NCI-H1092 treated with DMSO at 0.1 percent for 48 hours (cell line): ENCODE measurements at places on chromosomes 2 and 18.

DNA sequence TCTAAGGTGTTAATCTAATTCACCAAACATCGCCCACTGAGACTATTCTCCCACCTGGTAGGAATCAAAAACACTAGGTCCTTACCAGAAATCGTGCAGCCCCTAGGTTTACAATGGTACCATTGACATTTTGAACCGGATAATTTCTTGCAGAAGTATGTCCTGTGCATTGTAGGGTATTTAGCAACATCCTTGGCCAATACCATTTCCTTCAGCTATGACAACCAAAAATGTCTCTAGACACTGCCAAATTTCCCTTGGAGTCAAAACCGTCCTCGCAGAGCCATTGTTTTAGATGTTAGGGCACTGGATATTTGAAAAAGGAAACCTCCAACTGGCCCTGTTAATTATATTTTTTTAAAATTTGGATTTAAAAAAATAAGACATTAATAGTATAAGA, 3.8 kb downstream of the VPS54 start:
- no peak for DNase-seq

DNA sequence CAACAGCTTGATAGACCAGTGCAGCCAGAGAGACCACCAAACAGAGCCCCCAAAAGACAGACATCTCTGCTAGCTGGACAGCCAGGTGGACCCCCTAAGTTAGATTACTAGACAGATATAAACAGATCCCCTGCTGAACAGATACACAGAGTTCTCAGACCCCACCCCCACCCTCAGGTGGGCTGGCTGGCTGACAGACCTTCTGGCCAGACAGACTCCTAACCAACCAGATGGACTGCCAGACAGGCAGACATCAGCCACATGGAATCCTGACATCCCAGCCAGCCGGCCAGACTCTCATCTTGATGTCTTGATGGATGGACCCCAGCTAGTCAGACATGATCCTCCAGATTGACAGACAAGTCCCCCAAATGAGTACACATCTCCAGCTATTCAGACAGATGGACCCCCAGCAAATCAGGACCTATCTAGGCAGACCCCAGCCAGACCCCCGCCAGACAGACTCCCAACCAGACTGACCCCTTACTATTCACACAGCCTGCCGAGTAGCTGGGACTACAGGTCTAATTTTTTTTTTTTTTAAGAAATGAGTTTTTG, 18.0 kb downstream of the PTPN18 start:
- no peak for DNase-seq

DNA sequence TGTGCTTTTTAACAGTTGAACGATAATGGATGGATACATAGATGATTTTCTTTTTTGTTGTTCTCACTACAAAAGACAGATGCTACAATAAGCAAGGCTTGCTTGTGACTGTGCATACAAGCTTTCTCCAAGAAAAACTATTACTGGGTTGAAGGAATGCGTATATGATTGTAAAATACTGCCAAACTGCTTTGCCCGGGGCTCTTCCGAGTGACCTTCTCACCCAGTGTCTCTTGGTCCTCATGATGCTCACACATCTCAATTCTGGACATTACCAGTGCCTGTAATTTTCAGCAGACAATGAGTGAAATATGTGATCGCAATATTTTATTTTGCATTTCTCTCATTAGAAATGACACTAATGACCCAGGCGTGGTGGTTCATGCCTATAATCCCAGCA, 35.9 kb downstream of the INPP5D start:
- no peak for DNase-seq

GRCh38 chr2:85723707-85724360, 29.7 kb downstream of the GNLY start:
- DNase-seq: no peak

GRCh38 chr18:13371689-13372418, 153.3 kb downstream of the LDLRAD4 start:
- DNase-seq: no peak

GRCh38 chr2:3244486-3244885, 133.1 kb downstream of the EIPR1 start:
- DNase-seq: no peak

DNA sequence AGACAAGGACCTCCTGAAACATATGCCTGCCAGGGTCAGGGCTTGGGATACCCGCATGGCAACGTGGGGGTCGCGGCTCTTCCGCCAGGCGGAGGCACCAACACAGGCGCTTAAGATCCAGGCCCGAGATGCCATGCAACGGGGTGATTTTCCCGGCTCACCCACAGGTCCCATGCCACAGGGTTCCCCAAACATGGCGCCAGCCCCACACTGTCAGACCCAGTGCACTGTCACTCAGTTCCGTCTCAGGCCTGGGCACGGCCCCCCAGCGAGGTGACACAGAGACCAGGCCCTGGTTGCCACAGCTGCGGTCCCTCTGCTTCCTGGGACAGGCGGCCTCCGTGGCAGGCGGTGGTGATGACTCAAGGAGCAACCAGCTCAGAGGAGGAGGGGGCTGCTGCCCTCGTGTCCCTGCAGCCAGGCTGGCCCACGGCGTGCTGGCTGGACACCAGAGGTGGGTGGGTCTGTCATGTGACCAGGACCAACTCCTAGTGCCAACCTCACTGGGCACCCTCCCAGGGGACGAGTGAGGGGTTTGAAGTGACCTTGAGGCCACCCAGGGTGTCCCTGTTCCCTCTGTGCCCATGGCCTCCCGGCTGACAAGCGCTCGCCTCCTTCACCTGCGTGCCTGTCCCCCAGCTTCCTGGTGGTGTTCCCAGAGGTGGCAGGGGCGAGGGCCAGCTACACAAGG, 4.9 kb downstream of the PDCD1 start:
- DNase-seq: no peak

GRCh38 chr18:37672001-37672400, 106.4 kb upstream of the CELF4 start:
- DNase-seq: no peak

DNA sequence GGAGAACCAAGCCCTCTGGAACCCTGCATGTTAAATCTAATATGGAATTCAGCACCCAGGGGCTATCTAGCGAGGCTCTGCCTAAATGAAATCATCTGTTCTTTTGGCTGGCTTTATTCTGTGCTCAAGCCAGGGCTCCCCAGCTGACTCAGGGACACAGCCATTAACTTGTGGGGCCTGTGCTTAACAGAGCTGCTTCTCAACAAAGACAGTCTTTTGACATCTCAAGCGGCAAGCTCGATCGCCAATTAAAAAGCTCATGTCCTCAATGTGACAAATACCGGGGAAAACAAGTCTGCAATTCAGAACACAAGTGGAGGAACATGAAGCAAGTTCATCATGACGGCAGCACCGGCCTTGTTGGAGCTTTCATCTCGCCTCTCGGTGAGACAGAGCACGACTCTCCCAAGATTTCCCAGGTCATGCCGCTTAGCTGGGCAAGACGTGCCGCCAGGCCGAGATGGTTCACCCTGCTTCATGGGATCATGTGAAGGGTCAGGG, 64.9 kb downstream of the KLHL29 start:
- DNase-seq: no peak

DNA sequence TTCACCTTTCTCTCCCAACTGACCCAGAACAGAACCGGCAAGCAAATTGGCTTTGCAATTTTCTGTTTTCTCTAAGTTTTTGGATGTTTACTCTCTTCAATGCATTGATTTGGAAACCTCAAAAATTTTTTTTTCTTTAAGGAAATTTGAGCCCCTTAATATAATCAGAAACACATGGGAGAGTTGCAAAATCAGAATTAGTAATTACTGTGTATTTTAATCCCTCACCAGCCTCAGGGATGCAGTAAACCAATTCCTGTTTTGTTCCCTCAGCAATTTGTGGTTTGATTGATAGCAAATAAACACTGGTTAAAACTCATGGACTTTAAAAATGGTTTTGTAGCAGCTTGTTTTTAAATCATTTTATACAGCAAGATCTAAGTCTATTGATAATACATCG, 281.5 kb downstream of the NEDD4L start:
- DNase-seq: no peak

- DNase-seq: no peak
Observed at GRCh38 chr2:193793914-193794313, 1599.2 kb upstream of the TMEFF2 start.

DNA sequence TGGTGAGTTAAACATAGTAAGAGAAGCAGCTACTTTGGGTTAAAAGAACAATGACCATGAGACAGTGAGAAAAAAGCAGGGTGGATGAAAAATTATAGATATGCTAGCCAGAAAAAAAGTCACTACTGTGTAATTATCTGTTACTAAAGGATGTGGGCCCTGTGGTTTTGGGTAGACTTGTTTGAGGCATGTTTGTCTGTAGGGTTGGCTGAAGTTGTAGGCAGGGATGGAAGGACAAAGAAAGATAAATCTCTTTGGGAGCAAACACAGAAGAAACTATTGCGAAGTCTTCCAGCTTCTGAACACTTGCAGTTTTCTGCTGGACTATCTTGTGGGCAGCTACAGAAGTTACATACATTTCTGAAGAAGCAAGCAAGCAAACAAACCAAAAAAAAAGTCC, 28.2 kb downstream of the RND3 start:
- DNase-seq: no peak

DNA sequence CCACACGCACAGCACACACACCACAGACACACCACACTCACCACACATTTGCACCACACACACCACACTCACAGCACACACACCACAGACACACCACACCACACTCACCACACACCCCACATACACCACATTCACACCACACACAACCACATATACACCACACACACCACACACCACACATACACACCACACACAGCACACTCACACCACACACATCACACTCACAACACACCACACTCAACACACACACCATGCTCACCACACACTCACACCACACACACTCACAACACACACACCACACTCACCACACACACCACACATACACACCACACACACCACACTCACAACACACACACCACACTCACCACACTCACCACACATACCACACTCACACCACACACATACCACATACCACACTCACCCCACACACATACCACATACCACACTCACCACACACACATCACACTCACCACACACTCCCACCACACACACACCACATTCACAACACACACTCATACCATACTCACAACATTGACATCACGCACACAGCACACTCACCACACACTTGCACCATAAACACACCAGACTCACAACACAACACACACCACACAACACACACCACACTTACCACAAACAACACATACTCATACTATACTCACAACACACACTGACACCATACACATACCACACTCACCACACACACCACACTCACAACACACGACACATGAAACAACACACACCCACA, 60.0 kb downstream of the SDC1 start:
- no peak for DNase-seq

DNA sequence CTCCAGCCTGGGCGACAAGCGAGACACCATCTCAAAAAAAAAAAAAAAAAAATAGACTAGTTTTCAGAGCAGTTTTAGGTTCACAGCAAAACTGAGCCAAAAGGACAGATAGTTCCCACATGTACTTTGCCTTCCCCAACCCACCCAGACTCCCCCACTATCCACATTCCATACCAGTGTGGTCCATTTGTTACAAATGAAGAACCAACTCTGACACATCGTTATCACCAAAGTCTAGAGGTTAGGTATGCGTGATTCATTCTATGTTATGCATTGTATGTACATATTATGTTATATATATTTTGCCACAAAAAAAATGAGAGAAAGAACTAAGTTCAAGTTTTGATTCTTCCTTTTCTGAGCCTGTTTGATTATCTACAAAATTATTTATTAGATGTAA, 3.5 kb downstream of the DUSP11 start:
- DNase-seq: no peak

DNA sequence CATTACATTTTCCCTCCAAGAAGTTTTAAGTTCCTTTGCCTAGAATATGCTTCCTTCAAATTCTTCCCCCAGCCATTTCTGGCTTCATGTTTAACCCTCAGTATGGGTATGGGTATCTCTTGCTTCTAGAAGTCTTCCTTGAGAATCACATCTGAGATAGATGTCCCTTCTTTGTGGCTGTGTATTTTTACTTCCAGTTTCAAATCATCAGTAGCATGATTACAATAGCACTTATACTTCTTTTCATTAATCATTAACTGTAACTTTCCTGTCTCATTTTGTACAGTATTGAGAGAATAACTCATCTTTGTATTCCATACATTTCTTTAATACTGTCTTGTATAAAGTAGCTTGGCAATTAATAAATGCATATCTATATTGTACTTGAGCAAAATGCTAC, 17.3 kb upstream of the PDE1A start:
- DNase-seq: no peak

GRCh38 chr2:121006743-121007489, 271.2 kb downstream of the GLI2 start:
- DNase-seq: no peak

DNA sequence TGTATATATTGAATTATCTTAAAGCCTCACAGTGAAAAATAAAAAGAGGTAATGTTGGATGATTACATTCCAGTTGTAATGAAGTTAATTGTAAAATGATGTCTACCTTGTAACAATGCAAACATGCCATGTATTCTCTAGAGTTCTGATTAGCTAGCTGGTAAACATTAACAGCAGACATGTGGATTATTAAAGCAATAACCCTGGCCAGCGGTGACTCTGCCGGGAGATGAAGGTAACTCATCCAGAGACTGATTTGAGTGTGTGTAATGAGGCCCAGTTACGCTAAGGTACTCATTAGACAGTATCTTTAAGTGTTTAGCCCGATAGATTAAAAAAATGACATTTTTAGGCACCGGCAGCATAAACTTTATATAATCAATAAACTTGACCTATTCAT, 79.6 kb upstream of the REV1 start:
- peak; percentile 6 for DNase-seq

DNA sequence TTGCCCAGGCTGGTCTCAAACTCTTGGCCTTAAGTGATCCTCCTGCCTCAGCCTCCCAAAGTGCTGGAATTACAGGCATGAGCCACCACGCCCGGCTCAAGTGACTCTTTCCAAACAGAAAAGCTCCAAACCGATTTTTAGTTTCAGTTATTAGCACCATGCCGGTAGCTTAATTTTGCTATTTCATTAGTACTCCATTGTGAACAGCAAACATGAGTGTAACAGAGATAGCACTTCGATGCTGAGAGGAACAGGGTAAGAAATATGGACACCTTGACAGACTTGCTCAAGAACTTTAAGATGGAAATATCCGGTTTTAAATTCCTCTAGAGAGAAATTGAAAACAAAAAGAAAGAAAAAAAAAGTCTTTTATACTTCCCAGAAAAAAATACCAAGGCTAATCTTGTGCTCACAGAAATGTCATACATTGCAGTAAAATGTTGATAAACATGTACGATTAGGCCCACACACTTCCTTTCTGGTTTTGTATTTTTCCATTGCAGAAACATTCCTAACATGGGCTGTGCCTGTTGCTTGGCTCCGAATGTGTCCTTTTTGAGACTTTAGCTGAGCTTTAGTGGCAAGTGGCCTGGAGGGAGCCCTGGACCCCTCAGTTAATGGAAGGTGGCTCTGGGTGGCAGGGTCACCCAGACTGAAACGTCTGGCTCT, 18.3 kb downstream of the FHL2 start:
- DNase-seq: no peak

- DNase-seq: no peak
Observed at GRCh38 chr2:152097290-152097800, 1.5 kb downstream of the CACNB4 start.
